ENCODE measurements at places on chromosomes 1 and 21. TPM values are rescaled to one million over a fixed set of nuclear protein-coding genes. Genes with fewer than 3 reads are reported as not detected.

- peak; percentile 78 for DNase-seq
Observed at GRCh38 chr1:209937996-209938959, at the start of gene SYT14. Gene SYT14 (plus strand): TSS chr1:209938217. CDS start chr1:209938265, 48 bp downstream.

DNA sequence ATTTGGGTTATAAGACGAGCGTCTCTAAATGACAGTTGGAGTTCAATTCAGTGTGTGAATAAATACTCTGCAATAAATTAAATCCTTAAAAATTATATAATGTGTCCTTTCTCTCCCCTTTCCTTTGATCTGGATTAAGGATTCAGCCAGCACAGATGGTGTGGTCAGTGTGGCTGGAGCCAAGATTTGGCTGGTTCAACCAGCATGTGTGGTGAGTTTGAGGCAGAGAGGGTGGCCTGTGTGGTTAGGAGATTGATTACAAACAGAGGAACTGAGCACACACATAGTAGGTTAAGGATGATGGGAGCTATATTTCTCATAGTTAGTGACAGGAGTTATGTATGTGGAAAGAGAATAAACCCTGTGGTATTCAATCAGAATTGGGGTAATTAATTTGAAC is 14.2 kb upstream of the AMIGO1 start:
- no peak for DNase-seq

DNA sequence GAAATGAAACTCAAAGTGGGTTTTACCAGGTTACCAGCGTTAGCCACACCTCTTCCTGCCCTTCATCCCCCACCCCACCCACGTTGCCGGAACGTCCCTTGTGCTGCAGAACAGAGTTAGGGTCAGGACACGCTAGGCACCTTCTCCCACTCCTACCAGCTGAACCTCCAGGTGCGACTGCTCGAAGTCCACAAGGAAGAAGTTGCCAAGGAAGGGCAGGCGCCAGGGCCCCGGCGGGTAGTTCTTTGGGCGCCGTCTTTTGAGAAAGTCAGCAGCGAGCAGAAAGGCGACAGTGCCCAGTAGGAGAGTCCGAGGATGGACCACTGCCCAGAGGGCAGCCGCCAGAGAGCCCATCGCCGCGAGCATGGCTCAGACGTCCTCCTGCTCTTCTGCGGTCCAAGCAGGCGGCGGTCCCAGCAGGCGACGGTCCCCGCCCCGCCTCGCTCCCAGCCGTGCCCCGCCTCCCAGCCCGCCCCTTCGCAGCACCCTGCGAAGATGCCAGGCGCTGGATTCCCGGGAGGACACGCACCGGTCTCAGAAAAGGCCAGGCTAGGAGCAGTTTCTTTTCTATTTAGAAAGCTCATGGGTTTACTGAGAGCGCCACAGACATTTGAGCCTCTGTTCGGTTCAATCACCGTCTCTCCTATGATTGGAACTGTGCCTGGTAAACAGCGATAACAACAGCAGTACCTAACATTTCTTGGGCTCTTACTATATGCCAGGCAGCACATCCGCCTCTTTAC is at the start of gene CYP2J2:
TSS of gene CYP2J2 (minus strand) at position 393 of the 743 bp plus-strand sequence. CDS start at position 366, 27 bp downstream.
- DNase-seq, result peak; percentile 46

GRCh38 chr1:147080006-147080661 is 92.1 kb downstream of the PRKAB2 start:
- no peak for DNase-seq

- DNase-seq, result no peak
Observed at GRCh38 chr1:15951341-15952153, 24.4 kb downstream of the ZBTB17 start.

GRCh38 chr1:66335859-66336640 is 197.9 kb upstream of the SGIP1 start:
- DNase-seq, result no peak

DNA sequence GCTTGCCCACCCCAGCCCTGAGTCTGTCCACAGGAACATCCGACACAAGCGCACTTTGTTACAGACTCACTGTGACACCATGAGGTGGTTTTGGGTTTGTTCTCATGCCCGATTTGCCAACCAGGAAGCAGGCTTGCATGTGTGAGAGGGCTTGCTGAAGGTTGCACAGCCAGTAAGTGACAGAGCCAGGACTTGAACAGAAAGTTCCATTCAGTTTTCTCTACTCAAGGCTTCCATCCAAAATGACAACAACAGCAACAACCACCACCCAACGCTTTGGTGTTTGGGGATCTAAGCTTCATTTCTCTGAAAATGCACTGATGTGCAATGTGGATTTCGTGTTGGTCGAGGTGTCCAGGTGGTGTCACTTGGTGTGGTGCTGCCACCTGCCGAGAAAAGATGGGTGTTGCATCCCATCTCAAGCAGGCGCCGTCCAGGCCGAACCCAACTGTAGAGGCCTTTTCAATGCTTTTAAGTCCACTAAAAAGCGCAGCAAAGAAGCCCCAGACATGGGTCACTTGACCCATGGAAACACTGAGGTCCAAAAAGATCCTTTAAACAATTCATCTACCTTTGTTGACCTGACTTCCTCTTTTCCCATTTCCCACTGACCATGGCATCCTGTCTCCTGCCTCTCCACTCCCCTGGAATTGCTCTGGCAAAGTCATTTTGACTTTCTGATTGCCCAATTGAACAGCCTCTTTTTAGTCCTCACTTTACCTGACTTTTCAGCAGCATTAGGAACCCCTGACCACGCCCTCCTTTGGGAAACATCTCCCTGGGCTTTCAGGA is 12.2 kb downstream of the CITED4 start:
- DNase-seq, result peak; percentile 65

GRCh38 chr21:15495965-15496364 is 233.8 kb upstream of the USP25 start:
- peak; percentile 40 for DNase-seq

DTL gene
- total RNA-seq, result 57.9 TPM

DNA sequence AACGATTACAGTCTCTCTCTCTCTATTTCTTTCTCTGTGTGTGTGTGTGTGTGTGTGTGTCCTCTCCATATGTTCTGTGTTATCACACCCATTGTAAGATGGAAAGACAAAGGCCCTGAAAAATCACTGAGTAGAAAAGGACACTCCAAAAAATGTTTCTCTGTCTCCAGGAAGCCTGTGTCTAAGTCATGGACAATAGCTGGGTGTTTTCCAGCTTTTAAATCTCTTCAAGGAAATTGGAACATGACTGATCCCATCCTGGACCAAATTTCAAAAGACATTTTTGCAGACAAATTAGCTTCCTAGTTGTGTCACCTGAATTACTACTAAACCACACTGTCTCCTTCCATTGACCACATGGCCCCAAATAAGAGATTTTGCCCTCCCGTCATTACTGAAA is 31.0 kb upstream of the LMX1A start:
- no peak for DNase-seq

- DNase-seq, result peak; percentile 62
Observed at GRCh38 chr1:183030053-183030452, 6.8 kb downstream of the LAMC1 start.

DNA sequence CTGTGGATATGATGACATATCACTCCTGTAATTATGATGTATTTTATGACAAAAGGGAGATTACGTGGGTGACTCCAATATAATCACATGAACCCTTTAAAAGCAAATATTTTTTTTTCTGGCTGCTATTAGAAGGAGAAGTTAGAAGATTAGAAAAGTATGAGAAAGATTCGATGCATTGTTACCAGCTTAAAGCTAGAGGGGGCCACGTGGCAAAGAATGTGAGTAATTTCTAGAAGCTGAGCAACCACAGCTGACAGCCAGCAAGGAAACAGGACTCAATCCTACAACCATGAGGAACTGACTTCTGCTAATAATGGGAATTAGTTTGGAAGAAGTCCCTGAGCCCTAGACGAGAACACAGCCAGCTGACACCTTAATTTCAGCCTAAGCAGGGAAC is 56.3 kb upstream of the C1orf87 start:
- DNase-seq, result peak; percentile 34

DNA sequence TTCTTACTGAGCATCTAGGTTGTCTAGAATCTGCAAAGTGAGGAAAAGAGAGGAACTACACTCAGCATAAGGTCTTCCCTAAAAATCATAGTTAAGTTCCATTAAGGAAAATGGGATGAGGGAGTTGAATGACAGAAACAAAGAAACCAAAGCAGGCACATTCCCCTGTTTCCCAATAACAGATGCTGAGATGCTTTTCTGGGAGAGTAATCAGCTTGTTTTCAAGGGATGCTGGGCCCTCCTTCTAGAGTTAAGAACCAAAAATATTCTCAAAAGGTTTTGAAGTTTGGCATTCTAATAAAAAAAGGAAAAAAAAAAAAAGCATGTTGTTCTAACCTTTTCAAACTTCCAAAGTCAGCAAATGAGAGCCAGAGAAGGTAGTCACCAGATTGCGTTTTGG is 105.2 kb upstream of the ZNF648 start:
- no peak for DNase-seq

Data from M059J (cell line).